ENCODE measurements at places on chromosomes 11 and 22.

GRCh38 chr22:17665854-17666253 lies 27.3 kb downstream of the BCL2L13 start:
- no peak for DNase-seq

GRCh38 chr11:71183878-71184277 lies 68.5 kb downstream of the SHANK2 start:
- DNase-seq = no peak

- peak; percentile 2 for DNase-seq
These were observed 1335.0 kb downstream of the BRD1 start for GRCh38 chr22:48492366-48493320.

DNA sequence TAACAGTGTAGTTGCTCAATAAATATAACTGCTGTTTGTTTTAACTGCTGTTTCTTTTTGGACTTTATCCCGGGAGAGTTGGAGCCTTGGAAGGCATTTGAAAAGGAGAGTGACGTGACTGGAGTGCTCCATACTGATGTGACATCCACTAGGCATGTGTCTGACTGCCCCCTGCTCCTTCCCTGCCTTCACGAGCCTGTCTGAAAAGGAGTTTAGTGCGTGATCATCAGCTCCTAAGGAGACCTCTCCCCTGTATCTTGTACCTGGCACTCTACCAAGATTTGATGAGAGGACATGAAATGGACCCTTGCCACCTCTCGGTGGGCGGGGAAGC lies 22.9 kb downstream of the ZBTB16 start:
- no peak for DNase-seq

DNA sequence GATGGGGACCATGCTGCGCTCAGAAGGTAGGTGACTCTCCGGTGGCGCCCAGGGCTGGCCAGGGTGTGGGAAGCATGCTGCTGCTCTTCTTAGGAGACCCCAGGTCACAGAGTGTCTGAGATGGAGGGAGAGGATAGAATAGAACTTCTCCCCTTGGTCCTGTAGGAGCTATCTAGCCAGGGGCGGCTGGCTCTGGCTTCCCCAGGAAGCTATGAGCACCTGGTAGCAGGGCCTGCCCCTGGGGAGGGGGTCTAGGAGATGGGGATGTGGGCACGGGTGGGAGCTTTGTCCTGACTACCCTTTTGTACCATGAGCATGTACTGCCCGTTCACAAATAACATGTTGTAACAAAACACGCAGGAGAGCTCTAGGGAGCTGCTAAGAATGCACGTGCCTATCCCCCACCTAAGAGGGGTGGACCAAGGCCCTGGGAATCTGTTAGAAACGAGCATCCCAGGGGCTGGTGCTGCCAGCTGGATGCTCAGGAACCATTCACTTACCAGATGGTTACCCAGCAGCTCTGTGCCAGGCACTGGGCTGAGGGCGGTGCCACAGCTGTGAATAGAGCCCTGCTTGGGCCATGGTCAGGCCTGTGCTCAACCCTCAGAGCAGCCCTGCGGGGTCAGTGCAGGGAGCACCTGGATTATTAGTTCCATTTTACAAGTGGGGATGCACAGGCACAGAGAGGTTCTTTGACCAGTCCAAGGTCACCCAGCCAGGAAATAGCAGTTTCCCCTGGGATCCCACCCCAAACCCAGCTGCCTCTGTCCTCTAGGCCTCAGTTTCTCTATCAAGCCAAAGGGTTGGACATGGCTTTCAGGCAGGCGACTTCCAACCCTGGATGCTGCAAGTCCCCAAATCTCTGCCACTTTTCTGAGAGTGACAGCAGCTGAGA lies 2.2 kb downstream of the SLC39A13 start:
- DNase-seq = no peak

- DNase-seq = no peak
These were observed 60.9 kb downstream of the PDHX start for GRCh38 chr11:34977089-34977912.

- no peak for DNase-seq
These were observed 61.5 kb downstream of the MIAT start for GRCh38 chr22:26718905-26719304.

DNA sequence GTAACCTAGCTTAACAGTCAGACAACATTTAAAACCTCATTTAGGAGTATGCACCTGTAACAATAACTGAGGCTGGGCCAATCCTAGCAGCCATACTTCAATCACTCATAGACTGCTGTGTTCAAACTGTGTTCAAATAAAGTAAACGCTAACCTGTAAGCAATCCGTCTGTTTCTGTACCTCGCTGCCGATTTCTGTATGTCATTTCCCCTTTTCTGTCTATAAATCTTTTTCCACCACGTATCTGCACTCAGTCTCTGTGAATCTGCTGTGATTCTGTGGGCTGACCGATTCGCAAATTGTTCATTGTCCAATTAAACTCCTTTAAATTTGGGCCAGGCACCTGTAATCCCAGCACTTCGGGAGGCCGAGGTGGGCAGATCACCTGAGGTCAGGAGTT lies 12.3 kb downstream of the APOBEC3H start:
- no peak for DNase-seq

DNA sequence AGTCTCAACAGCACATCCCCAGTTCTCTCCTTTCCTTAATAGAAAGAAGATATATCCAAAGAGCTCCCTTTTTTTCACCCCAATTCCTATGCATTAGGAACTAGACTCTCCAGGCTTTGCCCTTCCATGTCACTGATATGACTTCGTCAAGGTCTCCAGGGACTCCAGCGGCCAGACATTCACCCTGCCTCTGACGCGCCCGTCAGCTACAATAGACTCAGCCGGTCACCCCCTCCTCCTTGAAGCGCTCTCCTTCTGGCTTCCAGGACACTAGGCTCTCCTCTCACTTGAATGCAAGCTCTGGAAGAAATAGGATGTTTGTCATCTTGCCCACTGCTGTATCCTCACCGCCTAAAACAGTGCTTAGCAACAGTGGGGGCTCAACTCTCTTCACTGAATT lies 14.9 kb upstream of the ELFN2 start:
- DNase-seq = no peak

DNA sequence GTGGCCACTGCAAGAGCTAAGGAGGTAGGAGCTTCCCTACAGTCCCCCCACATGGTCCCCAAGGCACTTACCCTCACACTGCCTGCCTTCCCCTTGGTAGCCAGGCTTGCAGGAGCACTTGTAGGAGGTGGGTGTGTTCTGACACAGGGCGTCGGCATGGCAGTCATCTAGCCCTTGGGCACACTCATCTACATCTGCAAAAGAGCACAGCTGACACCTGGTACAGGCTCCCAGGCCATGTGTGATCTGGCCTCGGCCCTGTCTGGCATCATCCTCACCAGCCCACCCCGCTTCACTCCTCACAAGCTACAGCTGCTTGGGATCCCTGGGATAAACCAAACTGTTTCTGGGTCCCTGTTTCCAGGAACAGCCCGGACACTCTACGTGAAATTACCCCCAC lies 1.8 kb downstream of the SCUBE2 start:
- DNase-seq = no peak

GRCh38 chr11:109037856-109038780 lies 373.2 kb downstream of the DDX10 start:
- no peak for DNase-seq

DNA sequence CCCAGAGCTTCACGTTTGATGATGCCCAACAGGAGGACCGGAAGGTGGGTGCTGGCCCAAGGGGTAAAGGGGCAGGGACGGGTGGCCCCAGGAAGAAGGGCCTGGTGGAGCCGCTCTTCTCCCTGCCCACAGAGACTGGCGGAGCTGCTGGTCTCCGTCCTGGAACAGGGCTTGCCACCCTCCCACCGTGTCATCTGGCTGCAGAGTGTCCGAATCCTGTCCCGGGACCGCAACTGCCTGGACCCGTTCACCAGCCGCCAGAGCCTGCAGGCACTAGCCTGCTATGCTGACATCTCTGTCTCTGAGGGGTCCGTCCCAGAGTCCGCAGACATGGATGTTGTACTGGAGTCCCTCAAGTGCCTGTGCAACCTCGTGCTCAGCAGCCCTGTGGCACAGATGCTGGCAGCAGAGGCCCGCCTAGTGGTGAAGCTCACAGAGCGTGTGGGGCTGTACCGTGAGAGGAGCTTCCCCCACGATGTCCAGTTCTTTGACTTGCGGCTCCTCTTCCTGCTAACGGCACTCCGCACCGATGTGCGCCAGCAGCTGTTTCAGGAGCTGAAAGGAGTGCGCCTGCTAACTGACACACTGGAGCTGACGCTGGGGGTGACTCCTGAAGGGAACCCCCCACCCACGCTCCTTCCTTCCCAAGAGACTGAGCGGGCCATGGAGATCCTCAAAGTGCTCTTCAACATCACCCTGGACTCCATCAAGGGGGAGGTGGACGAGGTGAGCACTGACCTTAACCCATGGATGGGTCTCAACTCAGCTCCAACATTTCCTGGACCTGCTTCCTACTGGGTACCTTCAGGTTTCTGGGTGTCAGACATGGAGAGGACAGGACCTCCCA lies 2.0 kb downstream of the RIC8A start:
- no peak for DNase-seq

- DNase-seq = peak; percentile 60
These were observed 78.9 kb downstream of the FLI1 start for GRCh38 chr11:128772814-128773213.

DNA sequence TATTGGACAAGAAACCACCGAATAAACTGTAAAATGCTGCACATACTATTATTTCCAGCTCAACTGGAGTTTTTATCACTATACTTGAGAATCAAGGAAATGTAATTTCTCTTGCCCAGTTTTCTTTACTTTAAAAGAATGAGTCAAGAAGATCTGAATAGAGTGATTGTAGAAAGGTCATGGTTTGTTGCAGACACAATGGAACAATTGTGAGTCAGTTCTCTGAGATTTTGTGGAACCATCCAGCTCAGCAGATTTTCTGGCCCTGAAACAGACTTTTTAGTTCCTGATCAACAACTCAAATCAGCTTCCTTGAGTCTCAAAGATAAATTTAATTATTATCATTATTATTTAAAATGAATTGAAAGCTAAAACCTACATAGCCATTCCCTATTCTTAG lies 1.3 kb downstream of the TCN1 start:
- no peak for DNase-seq

DNA sequence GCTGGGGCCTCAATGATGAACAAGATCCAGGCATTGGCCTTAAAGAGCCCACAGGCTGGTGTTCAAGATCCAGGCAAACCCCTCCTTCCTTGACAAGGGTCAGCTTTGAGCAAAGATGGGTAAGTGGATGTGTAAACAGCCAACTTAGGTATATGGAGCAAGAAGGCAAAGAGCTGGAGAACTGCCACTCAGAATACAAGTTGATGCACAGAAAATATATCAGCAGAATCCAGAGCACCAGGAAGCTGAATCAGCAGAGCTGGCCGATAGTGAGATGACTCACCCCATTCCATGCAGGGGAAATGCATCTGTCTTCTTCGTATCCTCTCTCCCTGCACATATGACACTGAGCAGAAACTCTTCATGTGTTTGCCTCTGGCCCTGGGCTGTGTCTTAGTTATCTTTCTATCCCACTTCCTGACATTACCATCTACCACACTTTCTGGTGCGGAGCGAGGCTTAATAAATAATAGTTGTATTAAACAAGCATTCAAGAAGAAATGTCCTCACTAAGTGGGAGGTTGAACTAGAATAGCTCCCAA lies 57.8 kb downstream of the ENDOD1 start:
- DNase-seq = peak; percentile 34

GRCh38 chr11:45921561-45922424 lies 663 bp upstream of the LARGE2 start:
- DNase-seq = no peak

DNA sequence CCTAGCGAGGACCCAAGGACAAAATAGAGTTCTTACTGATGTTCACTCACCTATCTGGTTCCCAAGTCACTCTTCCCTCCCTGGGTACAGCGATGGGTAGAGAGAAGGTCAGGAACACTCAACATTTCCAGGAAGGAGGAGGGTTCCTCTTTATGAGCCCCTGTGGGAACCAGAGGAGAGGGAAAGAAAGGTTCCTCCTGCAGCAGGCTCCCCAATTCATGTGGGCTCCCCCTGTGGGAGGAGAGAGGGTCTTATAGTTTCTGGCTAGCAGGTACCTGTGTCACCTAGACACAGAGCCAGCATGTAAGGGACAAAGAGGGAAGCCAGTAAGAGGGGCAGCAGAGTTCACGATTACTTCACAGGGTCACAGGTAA lies 93.5 kb downstream of the DBX1 start:
- DNase-seq = no peak

- no peak for DNase-seq
These were observed 36.9 kb downstream of the GALNT18 start for GRCh38 chr11:11584937-11585336.

DNA sequence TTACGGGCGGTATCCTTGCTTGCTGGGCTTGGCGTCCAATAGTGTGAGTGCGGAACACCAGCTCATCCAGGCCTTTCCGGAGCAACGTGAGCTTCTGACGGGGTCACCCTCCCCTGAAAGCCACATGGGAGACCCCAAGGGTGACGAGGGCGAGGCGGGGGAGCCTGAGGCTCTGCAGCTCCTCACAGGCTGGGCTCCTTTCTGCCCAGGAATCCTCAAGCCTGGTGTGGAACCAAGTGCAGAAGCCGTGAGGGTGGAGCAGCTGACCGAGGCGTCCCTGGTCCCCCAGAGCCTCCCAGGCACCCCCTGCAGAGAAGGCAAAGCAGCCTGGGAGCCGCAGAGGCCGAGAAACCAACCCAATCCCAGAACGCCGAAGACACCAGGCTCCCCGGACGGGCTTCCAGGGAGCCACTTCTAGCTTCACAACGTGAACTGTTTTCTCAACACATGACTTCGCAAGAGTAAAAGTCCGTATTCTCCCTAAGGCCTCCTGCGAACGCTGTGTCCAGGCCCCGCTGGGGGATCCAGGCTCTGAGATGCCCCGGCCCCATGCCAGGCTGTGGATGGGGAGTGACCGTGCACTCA lies 530.3 kb downstream of the BRD1 start:
- DNase-seq = no peak

DNA sequence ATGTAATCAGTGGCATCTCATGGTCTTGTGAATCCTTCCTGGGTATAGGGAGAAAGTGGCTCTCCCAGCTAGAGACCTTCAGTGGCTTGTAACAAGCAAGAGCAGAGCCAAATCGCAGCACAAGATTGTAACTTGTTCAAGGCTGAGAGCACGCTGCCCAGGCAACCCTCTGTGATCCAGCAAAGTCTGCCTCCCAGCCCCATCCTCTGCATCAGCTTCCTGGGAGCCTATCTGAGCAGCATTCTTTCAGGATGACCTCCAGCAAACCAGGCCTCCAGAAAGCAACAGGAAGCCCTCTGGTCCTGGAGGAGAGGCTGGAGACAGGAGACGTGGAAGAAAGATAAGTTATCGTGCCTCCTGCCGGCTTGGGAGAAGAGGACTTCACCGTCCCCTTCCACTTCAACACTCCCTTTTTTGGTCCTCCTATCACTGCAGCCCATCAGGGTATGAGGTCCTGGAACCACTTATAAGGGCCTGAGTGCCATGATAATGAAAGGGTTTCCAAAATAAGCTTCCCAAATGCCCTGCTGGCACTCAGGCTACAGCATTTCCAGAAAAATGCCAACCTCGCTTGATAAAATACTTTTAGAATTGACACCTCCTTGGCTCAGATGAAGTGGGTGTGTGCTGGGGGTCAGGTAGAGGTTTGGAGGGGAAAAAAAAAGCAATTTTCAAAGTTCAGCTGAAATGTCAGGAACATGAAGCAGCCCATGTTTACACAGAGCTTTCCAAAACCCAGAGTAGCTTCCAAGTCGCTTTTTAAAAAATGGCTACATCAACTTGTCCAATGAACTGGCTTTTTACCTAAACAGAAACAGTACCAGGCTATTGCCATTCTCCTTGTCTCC lies 80.2 kb downstream of the PLEKHA7 start:
- no peak for DNase-seq

GRCh38 chr11:27904358-27905055 lies 203.4 kb downstream of the KIF18A start:
- no peak for DNase-seq

Data from CD4-positive, alpha-beta T cell treated with Interleukin-15 for 4 hours (primary cell).